ENCODE measurements at places on chromosomes 1 and 21. TPM values are rescaled to one million over a fixed set of nuclear protein-coding genes. Genes with fewer than 3 reads are reported as not detected.

RNU1-3 gene
- under 0.01 TPM for total RNA-seq

CPT2 gene
- 14.2 TPM for total RNA-seq

ADCY10 gene
- under 0.01 TPM for total RNA-seq

GPR137B gene
- 4.5 TPM for total RNA-seq

GSTM2 gene
- 6.9 TPM for total RNA-seq

GSTM5 gene
- total RNA-seq = 0.28 TPM

CHODL gene
- total RNA-seq = under 0.01 TPM

ZNF593OS gene
- not detected for total RNA-seq

DNA sequence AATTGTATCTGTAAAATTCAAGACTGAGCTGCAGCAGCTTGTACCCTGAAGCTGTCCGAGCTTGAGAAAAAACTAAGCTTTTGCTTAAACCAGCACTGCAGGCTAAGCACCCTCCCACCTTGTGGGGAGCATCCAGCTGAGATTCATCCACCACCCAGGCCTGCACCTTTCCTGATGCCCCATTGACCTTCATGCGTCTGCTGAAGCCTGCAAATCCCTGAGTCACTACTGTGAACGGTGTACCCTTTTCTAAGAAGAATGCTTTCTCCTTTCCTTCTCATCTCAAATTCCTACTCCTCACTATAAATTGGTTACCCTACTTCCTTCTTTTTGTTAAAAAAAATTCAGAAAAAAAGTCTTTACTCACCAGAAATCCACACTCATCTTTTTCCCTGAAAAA, 90.9 kb upstream of the RGS18 start:
- H3K36me3 ChIP-seq = no peaks in the 10 kb centered on the region
- H3K4me1 ChIP-seq = peaks cover 2% of the 10 kb centered on the region

- H3K4me1 ChIP-seq = no peaks in the 10 kb centered on the region
- peaks cover 26% of the 10 kb centered on the region for H3K27me3 ChIP-seq
- H3K27ac ChIP-seq = no peak overlapping the region
- H3K4me3 ChIP-seq = no peak overlapping the region
Observed at GRCh38 chr21:42373196-42373907, 7.0 kb upstream of the TFF1 start.

DNA sequence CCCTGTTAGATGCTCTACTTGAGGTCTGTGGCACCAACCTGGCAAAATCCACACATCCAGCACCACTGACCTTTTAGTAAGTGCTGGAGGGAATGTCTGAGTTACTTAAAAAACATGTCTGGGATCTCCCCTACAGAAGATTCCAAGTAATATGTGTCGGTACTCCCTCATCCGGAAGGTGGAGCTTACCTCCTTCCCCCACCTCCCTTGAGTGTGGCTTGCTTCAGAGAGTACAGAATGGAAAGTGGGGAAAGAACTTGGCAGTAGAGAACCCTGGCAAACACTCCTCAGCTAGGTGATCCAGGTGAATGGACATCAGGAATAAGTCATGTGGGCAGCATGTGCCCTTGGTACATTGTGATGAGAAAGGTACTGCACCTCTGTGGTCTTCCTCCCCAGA, 49.0 kb upstream of the BCAR3 start:
- H3K27ac ChIP-seq = no peak overlapping the region
- H3K36me3 ChIP-seq = no peaks in the 10 kb centered on the region
- H3K27me3 ChIP-seq = no peaks in the 10 kb centered on the region
- H3K4me1 ChIP-seq = peaks cover 8% of the 10 kb centered on the region

DNA sequence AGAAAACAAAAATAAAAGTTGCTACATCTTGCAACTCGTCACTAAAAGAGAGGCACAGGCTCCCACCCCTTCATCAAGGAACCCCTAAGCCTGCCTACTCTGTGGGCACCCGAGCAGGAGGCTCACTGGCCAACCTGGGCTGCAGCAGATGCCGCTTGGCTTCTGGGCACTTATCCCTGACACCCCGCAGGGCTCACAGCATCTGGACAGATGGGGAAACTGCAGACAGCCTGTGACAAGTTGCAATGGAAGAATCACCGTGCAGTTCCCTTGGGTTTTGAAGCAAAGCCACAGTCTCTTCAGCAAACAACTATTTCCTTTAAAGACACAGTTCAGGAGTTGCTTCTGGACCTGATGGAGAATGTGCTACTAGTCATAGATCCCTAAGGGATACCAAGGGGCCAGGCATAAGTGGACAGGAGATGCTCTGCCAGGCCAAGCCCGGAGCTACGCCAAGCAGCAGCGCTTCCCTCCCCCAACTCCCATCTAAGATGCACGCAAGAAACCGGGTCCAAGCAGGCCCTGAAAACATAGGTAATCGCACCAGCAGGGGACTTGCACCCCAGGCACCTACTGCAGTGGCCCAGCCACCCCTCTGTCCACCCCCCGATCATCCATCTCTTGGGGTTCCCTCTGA, 170.6 kb downstream of the NPHP4 start:
- H3K27ac ChIP-seq = no peak overlapping the region
- no peak for DNase-seq
- no peak overlapping the region for H3K4me3 ChIP-seq
- H3K27me3 ChIP-seq = no peaks in the 10 kb centered on the region
- no peaks in the 10 kb centered on the region for H3K4me1 ChIP-seq

GRCh38 chr1:243459059-243459458, 203.2 kb downstream of the SDCCAG8 start:
- H3K36me3 ChIP-seq = peaks cover 2% of the 10 kb centered on the region
- H3K4me1 ChIP-seq = peaks cover 2% of the 10 kb centered on the region
- no peak overlapping the region for H3K4me3 ChIP-seq
- DNase-seq = no peak
- no peaks in the 10 kb centered on the region for H3K27me3 ChIP-seq

DNA sequence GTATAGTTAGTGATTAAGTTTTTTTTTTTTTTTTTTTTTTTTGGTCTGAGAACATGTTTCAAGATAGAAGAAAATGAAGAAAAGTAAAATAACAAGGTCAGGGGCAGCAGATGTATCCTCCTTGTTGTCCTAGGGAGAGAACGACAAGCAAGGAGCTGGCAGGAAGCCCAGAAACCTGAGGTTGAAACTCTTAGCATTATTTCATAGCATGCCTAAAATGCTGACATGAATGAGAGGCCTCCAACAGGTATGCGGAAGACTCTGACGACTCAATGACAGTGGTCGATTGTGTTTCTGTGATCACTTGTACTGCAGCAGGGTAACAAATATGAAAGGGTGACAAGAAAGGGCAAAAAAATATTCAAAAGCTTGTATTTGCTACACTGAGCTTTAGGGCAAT, 415.9 kb downstream of the PLA2G4A start:
- no peak overlapping the region for H3K4me3 ChIP-seq
- DNase-seq = no peak
- no peaks in the 10 kb centered on the region for H3K27me3 ChIP-seq
- no peak overlapping the region for H3K27ac ChIP-seq
- H3K4me1 ChIP-seq = no peaks in the 10 kb centered on the region
- no peaks in the 10 kb centered on the region for H3K36me3 ChIP-seq

GRCh38 chr1:19096036-19096833, 113.8 kb downstream of the UBR4 start:
- H3K27ac ChIP-seq = no peak overlapping the region
- H3K27me3 ChIP-seq = no peaks in the 10 kb centered on the region
- peak; percentile 7 for DNase-seq
- peaks cover 9% of the 10 kb centered on the region for H3K4me1 ChIP-seq
- H3K4me3 ChIP-seq = no peak overlapping the region

DNA sequence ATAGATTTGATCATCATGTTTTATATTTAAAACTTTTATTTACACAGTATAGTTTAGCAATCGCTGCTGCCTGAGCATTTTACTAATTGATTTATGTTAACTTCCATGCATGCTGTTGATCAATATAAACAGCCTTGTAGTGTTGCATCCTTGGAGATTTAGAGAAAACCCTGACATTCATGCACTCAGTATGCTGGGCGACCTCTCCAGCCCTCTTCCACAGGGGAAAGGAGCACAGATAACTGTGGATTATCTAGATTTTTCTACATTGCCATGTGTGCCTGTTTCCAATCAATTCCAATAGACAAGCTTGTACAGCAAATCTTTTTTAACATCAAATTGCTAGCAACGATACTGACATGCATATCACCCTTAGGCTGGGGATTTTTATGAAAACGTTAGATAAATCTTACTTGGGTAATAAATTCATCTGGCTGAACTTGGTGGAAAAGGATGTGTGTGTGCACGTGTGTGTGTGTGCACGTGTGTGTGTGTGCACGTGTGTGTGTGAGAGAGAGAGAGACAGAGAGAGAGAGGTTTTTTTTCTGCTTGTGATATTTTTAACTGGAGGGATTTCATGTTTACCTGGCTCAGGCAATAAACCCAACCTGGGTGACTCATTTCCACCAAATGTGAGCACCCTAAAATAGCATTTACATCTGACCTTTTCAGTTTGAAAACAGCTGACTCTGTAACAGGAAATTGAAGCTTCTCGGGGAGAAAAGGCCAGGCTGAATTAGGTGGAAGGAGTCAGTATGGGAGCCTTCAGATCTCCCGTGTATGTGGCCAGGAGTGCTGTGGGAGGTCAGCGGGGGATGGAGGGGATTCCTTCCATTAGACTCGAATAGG, 339.8 kb downstream of the PRDM2 start:
- DNase-seq = no peak
- no peaks in the 10 kb centered on the region for H3K4me1 ChIP-seq
- no peak overlapping the region for H3K4me3 ChIP-seq
- H3K27ac ChIP-seq = no peak overlapping the region

DNA sequence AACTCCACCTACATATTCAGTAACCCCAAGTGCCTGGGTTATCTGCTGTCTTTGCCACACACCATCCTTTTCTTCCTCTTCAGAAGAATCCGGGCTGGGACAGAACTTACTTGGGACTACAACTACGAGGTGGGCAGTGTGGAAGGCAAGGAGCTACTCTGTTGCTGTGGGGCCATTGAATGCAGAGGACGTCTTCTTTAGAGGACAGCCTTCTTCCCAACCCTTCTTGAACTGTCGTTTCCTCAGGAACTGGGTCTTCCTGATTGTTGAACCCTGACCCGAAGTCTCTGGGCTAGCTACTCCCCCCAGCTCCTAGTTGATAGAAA, 10.5 kb downstream of the CERS2 start:
- no peak overlapping the region for H3K27ac ChIP-seq
- DNase-seq = no peak
- H3K36me3 ChIP-seq = peaks cover 82% of the 10 kb centered on the region
- no peak overlapping the region for H3K4me3 ChIP-seq

GRCh38 chr1:226498640-226499008, 49.9 kb upstream of the STUM start:
- H3K27me3 ChIP-seq = peaks cover 13% of the 10 kb centered on the region
- H3K4me1 ChIP-seq = no peaks in the 10 kb centered on the region
- H3K36me3 ChIP-seq = no peaks in the 10 kb centered on the region
- H3K4me3 ChIP-seq = no peak overlapping the region
- H3K27ac ChIP-seq = no peak overlapping the region
- no peak for DNase-seq

GRCh38 chr1:174957829-174958228, 41.9 kb upstream of the CACYBP start:
- H3K27me3 ChIP-seq = no peaks in the 10 kb centered on the region
- no peaks in the 10 kb centered on the region for H3K4me1 ChIP-seq
- H3K36me3 ChIP-seq = no peaks in the 10 kb centered on the region
- no peak for DNase-seq

- peaks cover 4% of the 10 kb centered on the region for H3K4me1 ChIP-seq
- DNase-seq = peak; percentile 99
- H3K27me3 ChIP-seq = no peaks in the 10 kb centered on the region
- H3K4me3 ChIP-seq = no peak overlapping the region
- no peaks in the 10 kb centered on the region for H3K36me3 ChIP-seq
Observed at GRCh38 chr1:58618303-58618702, 41.3 kb upstream of the TACSTD2 start.

DNA sequence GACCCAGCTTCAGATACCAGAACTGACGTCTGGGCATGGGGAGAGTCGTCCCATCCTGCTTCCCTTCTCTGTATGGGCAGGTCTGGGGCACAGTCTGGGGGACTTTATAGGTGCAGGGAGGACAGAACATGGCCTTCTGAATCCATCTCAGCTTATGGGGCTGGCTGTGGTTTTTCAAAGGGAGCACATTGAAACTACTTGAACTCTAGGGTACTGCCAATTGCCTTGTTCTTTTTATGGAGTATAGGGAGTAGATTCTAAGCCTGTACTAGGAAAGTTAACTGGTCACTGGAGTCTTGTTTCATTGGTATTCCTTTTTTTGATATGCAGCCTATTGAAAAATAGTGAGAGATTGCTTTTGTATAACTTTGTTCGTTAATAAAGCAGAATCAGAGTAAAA, 90.2 kb downstream of the ATP5PO start:
- H3K4me3 ChIP-seq = no peak overlapping the region
- H3K27ac ChIP-seq = peak overlapping the region; percentile 87
- H3K27me3 ChIP-seq = no peaks in the 10 kb centered on the region

- no peaks in the 10 kb centered on the region for H3K36me3 ChIP-seq
- no peak overlapping the region for H3K27ac ChIP-seq
- H3K4me1 ChIP-seq = no peaks in the 10 kb centered on the region
- H3K4me3 ChIP-seq = no peak overlapping the region
- DNase-seq = no peak
Observed at GRCh38 chr1:37068897-37069296, 34.6 kb upstream of the GRIK3 start.

DNA sequence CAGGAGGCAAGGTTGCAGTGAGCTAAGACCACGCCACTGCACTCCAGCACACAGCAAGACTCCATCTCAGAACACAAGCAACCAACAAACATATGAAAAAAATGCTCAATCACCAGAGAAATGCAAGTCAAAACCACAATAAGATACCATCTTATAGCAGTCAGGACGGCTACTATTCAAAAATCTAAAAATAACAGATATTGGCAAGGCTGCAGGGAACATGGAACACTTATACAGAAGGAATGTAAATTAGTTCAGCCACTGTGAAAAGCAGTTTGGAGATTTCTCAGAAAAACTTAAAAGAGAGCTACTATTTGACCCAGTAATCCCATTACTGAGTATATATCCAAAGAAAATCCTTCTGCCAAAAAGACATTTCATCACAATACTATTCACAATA, 27.6 kb upstream of the POGK start:
- no peak overlapping the region for H3K4me3 ChIP-seq
- H3K36me3 ChIP-seq = no peaks in the 10 kb centered on the region
- no peaks in the 10 kb centered on the region for H3K27me3 ChIP-seq
- DNase-seq = peak; percentile 34
- H3K27ac ChIP-seq = no peak overlapping the region

GRCh38 chr1:53439337-53440207, 19.6 kb upstream of the DMRTB1 start:
- no peak for DNase-seq
- H3K4me3 ChIP-seq = no peak overlapping the region
- H3K36me3 ChIP-seq = no peaks in the 10 kb centered on the region
- H3K27me3 ChIP-seq = peaks cover 18% of the 10 kb centered on the region

GRCh38 chr1:41639332-41639936, 155.0 kb upstream of the EDN2 start:
- H3K27ac ChIP-seq = peak overlapping the region; percentile 13
- H3K4me1 ChIP-seq = peaks cover 11% of the 10 kb centered on the region
- peak; percentile 90 for DNase-seq
- H3K36me3 ChIP-seq = no peaks in the 10 kb centered on the region

- H3K27ac ChIP-seq = no peak overlapping the region
- H3K36me3 ChIP-seq = no peaks in the 10 kb centered on the region
- H3K4me1 ChIP-seq = no peaks in the 10 kb centered on the region
Observed at GRCh38 chr1:143652744-143653428, 318.9 kb downstream of the FAM72C start.

Data from IMR-90 (cell line).